T-helper 17 cell (primary cell): ENCODE measurements at places on chromosomes 2 and 18. TPM values are rescaled to one million over a fixed set of nuclear protein-coding genes. Genes with fewer than 3 reads are reported as not detected.

The SCN3A gene
- 0.42 TPM for total RNA-seq

The TNFAIP6 gene
- not detected for total RNA-seq

- no peak for DNase-seq
Measured at GRCh38 chr2:128502638-128503246, 184.1 kb upstream of the HS6ST1 start.

- DNase-seq, result no peak
Measured at GRCh38 chr18:75143851-75144250, 65.1 kb downstream of the PTGR3 start.

- no peak for DNase-seq
Measured at GRCh38 chr2:7007846-7008741, 90.9 kb downstream of the RNF144A start.
